Small intestine (tissue), 16 donors: ENCODE measurements at places on chromosomes 3 and 15. TPM values are rescaled to one million over a fixed set of nuclear protein-coding genes. Genes with fewer than 3 reads are reported as not detected.
A peak's percentile ranks its signal among the peaks of the same experiment; 100 is the strongest.

DNA sequence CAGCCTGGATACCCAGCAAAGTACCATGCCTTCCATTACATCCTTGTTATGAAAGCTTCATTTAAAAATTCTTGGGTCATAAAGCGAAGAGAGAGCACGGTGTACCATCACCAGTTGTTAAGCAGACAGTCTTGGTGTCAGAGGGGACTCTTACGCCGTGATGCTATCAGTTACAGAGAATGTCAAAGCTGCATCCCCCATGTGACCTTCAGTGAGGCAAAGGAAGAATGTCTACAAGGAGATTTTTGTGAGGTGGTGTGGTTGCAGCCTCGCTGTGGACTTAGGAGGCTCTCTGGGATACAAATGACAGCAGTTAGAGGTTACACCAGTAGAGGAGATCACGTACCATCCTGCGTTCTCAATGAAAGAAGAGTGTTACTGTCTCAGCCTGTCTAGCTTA lies 278.3 kb downstream of the FEZF2 start:
- no peak overlapping the region for H3K27ac ChIP-seq
- H3K4me1 ChIP-seq = no peaks in the 10 kb centered on the region
- H3K36me3 ChIP-seq = no peaks in the 10 kb centered on the region
- no peak overlapping the region for H3K4me3 ChIP-seq

BDH1 gene
- polyA plus RNA-seq = 98.8 TPM

- H3K4me1 ChIP-seq = peaks cover 10% of the 10 kb centered on the region
- DNase-seq = peak; percentile 52
- H3K36me3 ChIP-seq = peaks cover under 1% of the 10 kb centered on the region
- H3K27me3 ChIP-seq = no peaks in the 10 kb centered on the region
- H3K4me3 ChIP-seq = no peak overlapping the region
Observed at GRCh38 chr3:149369991-149370866, 7.2 kb downstream of the TM4SF1 start.

GRCh38 chr3:49172551-49173041 lies 1.2 kb downstream of the KLHDC8B start:
- H3K27ac ChIP-seq = peak overlapping the region; percentile 95
- no peaks in the 10 kb centered on the region for H3K27me3 ChIP-seq
- H3K36me3 ChIP-seq = peaks cover 49% of the 10 kb centered on the region
- peak overlapping the region; percentile 97 for H3K4me3 ChIP-seq
- H3K4me1 ChIP-seq = peaks cover 46% of the 10 kb centered on the region

TTC23 gene
- 3.6 TPM for polyA plus RNA-seq

DNA sequence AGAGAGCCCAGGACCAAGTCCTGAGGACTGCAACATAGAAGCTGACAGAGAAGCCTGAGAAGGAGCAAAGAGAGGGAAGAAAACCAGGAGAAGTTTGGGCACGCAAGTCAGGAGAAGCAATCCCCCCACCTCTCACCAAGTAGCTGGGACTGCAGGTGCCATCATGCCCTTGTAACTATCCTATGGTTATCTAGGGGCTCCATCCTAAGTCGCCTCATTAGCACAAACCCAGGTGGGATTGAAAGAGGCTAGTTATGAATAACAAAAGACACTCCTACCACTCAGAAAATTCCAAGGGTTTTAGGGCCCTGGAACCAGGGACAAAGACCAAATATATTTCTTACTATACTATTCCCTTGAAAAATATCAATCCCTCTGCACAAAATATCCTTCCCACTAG lies 53.5 kb downstream of the CCR4 start:
- no peak for DNase-seq
- peaks cover 6% of the 10 kb centered on the region for H3K4me1 ChIP-seq
- peaks cover 5% of the 10 kb centered on the region for H3K36me3 ChIP-seq
- no peak overlapping the region for H3K27ac ChIP-seq
- no peaks in the 10 kb centered on the region for H3K27me3 ChIP-seq
- no peak overlapping the region for H3K4me3 ChIP-seq

GP9 gene
- polyA plus RNA-seq = 0.18 TPM

DNA sequence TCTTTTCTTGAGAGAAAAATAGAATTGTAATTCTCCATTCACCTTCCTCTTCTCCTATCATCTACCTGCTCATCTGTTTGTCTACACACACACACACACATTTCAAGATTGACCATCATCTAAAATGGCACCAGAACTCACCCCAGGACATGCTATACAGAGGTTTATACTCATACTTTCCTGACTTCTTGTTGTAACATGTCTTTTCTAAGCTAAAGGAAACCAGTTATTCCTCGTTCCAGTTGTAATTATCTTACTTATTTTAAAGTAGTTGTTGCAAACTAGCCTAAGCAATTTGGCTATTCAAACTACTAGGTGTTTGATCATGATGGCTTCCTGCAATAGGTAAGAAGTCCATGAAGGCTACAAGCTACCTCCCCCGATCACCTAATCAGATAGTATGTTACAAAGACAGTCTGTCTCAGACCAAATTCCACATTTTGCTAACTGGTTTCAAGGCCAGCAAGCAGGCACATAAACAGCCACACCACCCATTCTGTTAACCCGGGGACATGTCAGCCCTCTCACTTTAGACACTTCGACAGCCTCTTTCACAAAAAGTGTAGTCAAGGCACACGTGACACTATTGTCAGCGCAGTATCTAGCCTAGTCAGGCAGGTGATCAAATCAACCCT lies 189.7 kb downstream of the SHQ1 start:
- no peaks in the 10 kb centered on the region for H3K4me1 ChIP-seq
- no peak overlapping the region for H3K27ac ChIP-seq
- no peak for DNase-seq

ARL6 gene
- polyA plus RNA-seq = 4.1 TPM

GRCh38 chr15:59203657-59204056 lies 3.0 kb upstream of the LDHAL6B start:
- DNase-seq = no peak
- no peak overlapping the region for H3K4me3 ChIP-seq
- no peaks in the 10 kb centered on the region for H3K4me1 ChIP-seq
- no peaks in the 10 kb centered on the region for H3K27me3 ChIP-seq
- no peak overlapping the region for H3K27ac ChIP-seq

GRCh38 chr15:89898614-89899294 lies 5.0 kb upstream of the AP3S2 start:
- H3K27ac ChIP-seq = no peak overlapping the region
- H3K36me3 ChIP-seq = peaks cover 2% of the 10 kb centered on the region
- H3K4me1 ChIP-seq = no peaks in the 10 kb centered on the region
- no peaks in the 10 kb centered on the region for H3K27me3 ChIP-seq
- no peak overlapping the region for H3K4me3 ChIP-seq

- H3K27me3 ChIP-seq = no peaks in the 10 kb centered on the region
- DNase-seq = no peak
- H3K4me1 ChIP-seq = no peaks in the 10 kb centered on the region
Observed at GRCh38 chr3:140850210-140850955, 91.3 kb upstream of the SLC25A36 start.

ZSCAN2 gene
- polyA plus RNA-seq = 14.0 TPM

DNA sequence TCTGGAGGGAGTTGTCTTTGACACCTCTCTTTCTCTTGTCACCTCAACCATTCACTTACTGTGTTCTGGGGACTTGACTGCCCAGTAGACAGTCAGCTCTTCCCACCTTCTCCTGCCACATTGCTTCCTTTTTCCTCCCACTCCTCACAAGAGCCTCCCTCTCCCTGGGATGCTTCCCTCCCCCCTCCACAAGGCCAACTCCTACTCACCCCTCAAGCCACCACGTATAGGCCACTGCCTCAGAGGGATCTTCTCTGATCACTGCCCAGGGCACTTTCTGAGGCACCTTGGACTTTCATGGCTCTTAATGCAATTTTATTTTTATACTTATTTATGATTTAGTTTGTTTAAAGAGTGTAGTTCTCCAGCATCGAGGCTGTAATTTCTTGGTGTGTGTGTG lies 23.2 kb downstream of the THSD4 start:
- no peak overlapping the region for H3K27ac ChIP-seq
- no peaks in the 10 kb centered on the region for H3K27me3 ChIP-seq
- DNase-seq = no peak
- no peak overlapping the region for H3K4me3 ChIP-seq

DNA sequence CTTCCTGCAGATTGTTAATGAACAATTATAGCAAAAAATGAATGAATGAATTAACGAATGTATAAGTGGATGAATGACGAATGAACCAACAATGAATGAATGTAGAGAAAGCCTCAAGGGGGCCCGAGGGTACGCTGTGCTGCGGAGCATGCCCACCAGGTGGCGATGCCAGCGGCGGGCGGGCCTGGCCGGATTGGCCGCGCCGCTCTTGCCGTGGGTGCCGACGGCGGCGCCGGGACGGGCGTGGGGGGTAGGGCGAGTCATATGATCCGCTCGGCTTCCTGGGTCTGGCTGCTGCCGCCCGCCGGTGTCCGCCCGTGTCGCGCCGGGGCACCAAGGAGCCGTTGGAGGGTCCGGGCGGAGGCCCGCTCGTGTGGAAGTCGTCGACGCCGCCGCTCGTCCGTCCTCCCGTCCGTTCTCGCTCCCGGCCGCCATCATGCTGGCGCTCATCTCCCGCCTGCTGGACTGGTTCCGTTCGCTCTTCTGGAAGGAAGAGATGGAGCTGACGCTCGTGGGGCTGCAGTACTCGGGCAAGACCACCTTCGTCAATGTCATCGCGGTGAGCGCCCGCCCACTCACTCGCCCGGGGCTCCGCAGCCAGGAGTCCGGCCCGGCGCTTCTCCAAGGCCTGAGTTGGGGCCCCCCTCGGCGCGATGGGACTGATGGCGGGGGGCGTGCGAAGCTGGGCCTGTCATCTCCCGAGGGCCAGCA lies at the start of gene ARL8B:
Gene ARL8B (plus strand): TSS at position 263 of the 711 bp plus-strand sequence. CDS start 174 bp downstream, at position 437.
- H3K27ac ChIP-seq = peak within 1 kb of the TSS; percentile 72
- DNase-seq = peak; percentile 94
- H3K4me3 ChIP-seq = peak within 1 kb of the TSS; percentile 99
- no peaks in the 10 kb centered on the region for H3K36me3 ChIP-seq

CPN2 gene
- polyA plus RNA-seq = 2.0 TPM

ASB14 gene
- not detected for polyA plus RNA-seq

TMEM212 gene
- not detected for polyA plus RNA-seq

ZNF80 gene
- not detected for polyA plus RNA-seq

DNA sequence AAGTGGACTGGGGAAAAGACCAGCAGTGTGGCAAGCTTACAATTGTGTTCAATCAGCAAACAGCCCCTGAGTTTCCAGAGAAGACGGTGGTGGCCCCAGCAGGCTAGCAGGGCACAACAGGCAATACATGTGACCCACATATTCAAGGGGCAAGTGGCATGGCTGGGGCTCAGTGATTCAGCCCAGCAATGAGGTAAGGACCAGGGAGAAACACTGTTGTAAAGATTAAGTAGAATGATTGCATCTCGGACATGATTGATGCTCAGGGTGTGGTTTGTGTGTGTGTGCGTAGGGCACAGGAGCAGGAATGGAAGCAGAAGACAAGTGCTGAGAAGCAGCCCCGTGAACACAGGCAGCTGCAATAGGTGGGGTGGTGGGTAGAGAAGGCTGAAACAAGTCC lies 37.9 kb downstream of the KLHL6 start:
- no peak overlapping the region for H3K4me3 ChIP-seq
- no peak overlapping the region for H3K27ac ChIP-seq
- H3K4me1 ChIP-seq = peaks cover 2% of the 10 kb centered on the region
- DNase-seq = peak; percentile 52
- H3K36me3 ChIP-seq = no peaks in the 10 kb centered on the region
- H3K27me3 ChIP-seq = no peaks in the 10 kb centered on the region

DNA sequence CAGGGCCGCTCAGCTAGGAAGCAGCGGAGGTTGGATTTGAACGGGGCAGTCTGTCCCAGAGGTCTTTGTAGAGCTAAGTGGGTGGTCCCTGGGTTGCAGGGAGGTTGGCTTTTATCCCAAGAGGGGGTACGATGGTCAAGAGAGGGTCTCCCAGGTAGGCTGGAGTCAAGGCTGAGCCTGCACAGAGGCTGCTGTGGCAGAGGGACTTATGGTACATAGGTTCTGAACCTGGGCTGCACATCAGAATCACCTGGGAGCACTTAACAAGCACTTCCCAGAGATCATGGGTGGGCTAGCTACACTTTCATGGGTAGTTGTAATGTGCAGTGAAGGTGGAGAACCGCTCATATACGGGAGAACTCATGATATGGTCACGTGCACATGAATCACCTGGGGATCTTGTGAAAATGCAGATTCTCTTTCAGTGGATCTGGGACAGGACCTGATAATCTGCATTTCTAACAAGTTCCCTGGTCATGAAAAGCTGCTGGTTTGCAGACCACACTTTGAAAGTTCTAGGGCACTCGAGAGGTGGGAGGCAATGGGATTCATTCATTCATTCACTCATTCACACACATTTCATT lies 2.9 kb upstream of the RASGRF1 start:
- H3K27me3 ChIP-seq = peaks cover 31% of the 10 kb centered on the region
- no peak for DNase-seq
- H3K4me3 ChIP-seq = no peak overlapping the region
- H3K4me1 ChIP-seq = no peaks in the 10 kb centered on the region

DNA sequence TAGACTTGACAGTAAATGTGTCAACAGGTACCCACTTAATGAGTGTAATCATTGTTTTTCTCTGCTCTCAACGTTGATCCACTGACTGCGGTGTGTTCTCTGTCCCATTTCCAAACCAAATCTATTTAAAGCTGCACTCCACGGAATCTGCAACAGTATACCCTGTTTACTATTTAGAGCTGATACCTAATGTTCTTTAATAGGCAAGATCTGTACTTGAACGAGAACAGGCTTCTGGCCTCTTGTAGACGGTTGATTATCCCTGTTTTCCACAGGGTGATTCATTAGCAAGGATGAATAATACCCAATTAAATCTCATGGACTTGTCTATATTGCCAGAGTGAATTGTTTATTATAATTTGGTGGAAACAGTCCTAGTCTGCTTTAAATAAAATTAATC lies 189.9 kb downstream of the LPP start:
- H3K4me1 ChIP-seq = peaks cover 8% of the 10 kb centered on the region
- H3K27me3 ChIP-seq = no peaks in the 10 kb centered on the region
- DNase-seq = no peak

NANOGP8 gene
- polyA plus RNA-seq = not detected

DNA sequence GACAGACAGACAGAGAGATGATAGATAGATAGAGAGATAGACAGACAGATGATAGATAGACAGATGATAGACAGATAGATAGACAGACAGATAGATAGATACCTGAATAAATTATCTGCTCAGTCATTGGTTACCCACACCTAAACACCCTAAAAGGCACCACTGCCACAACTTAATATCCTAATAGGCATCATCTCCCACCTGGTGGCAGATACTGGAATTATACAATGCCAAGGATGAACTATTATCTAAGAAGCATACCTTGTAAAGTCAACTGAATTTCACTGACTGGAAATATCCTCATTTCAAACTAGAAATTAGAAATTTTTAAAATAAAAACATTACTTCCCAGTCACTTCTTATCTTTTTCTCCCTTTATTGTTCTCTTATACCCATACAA lies 19.4 kb upstream of the ATP8B4 start:
- no peak overlapping the region for H3K27ac ChIP-seq
- H3K4me1 ChIP-seq = no peaks in the 10 kb centered on the region
- H3K4me3 ChIP-seq = no peak overlapping the region
- no peaks in the 10 kb centered on the region for H3K36me3 ChIP-seq
- DNase-seq = no peak

POLQ gene
- polyA plus RNA-seq = 0.22 TPM

- H3K4me1 ChIP-seq = no peaks in the 10 kb centered on the region
- H3K27me3 ChIP-seq = no peaks in the 10 kb centered on the region
- DNase-seq = no peak
- peak overlapping the region; percentile 4 for H3K27ac ChIP-seq
- no peak overlapping the region for H3K4me3 ChIP-seq
Observed at GRCh38 chr3:113247675-113248458, 36.5 kb downstream of the BOC start.

- DNase-seq = no peak
- no peaks in the 10 kb centered on the region for H3K27me3 ChIP-seq
- H3K27ac ChIP-seq = no peak overlapping the region
- no peaks in the 10 kb centered on the region for H3K4me1 ChIP-seq
- no peak overlapping the region for H3K4me3 ChIP-seq
- H3K36me3 ChIP-seq = no peaks in the 10 kb centered on the region
Observed at GRCh38 chr15:63350178-63350621, 31.4 kb downstream of the CA12 start.
